Activated CD8-positive, alpha-beta memory T cell treated with anti-CD3 and anti-CD28 coated beads for 4 hours (primary cell): ENCODE measurements at places on chromosomes 7 and 10.

- no peak for DNase-seq
Measured at GRCh38 chr7:1530946-1531262, 402 bp downstream of the MAFK start.

DNA sequence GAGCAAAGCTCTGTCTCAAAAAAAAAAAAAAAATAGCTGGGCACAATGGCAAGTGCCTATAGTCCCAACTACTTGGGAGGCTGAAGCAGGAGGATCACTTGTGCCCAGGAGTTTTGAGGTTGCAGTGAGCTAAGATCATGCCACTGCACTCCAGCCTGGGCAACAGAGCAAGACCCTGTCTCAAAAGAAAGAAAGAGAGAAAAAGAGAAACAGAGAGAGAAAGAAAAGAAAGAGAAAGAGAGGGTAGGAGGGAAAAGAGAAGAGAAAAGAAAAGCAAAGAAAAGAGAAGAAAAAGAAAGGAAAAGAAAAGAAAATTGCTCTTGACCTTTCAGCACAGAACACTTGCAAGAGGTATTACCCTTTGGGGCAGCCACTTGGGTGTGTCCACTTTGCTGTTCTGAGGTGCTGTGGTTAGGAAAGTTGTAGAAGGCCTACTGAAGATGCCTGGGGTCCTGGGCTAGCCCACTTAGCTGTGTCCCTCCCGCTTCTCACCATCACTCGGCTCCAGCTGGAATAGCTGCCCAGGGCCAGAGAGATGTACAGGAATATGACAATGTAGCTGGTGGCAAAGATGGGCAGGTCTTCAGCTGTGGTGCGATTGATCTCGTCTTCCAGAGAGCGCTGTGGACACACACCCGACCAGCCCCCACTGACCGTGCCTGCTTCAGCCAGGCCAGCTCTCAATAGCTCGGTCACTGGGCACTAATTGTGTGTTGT lies 5.6 kb downstream of the NPC1L1 start:
- DNase-seq, result no peak

DNA sequence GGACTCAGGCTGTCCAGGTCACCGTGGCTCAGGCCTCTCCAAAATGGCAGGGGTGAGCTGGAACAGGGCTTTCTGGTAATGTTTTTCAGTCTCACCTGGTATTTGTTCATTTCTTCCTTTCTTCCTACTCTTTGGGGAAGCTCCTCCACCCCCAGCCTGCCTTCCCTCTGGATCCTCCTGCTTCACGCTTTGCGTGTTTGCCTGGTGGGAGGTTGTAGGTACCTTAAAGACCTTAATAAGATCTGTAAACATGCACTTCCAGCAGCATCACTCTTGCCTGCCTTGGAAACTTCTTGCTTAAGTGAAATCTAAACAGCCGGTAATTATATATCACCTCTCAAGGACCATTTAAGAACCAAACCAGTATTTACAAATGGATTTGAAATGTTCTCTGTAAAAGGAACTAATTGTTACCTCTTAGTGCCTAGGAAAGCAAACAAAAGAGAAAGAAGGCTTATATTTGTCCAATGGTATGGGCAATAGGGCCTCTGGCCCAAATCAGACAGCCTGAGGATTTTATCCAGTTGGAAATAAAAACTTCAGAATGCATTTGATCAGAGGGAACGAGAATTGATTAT lies 339.9 kb downstream of the CCSER2 start:
- DNase-seq, result no peak

- DNase-seq, result no peak
Measured at GRCh38 chr10:19906108-19906791, 90.0 kb downstream of the PLXDC2 start.

DNA sequence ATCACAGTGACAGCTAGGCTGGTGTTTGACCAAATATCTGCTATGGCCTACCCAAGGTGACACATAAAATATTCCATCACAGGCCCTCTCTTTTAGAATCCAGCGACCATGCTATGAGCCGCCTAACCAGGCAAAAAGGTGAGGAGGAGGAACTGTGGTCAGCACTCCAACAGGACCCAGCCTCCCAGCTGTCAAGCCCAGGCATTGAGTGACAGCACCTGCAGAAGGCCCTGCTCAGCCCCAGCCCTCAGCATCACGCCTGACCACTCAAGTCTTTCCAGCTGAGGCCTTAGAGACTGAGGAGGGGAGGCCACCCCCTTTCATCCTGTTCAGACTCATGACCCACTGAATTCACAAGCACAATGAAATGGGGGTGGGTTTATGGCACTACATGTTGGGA lies 43.0 kb downstream of the CXCL12 start:
- DNase-seq, result no peak

- no peak for DNase-seq
Measured at GRCh38 chr7:30741289-30741688, 10.6 kb upstream of the INMT start.

GRCh38 chr10:381805-382204 lies 246.6 kb downstream of the ZMYND11 start:
- no peak for DNase-seq

DNA sequence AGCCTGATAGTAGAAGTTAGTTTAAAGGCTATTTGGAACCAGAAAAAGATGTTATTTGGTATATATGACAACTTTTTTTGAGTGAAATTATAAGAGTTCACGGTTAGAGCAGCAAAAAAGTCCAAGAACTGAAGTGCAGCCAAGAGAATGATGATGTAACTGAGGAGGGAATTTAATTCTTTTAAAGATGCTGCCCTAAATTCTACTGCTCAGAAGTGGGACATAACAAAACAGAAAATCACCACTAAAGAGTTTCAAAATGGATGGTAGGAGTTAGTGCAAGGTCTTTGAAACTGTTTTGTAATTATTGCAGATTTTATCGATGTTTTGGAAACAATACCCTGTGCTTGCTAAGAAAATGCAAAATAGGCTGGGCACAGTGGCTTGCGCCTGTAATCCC lies 6.5 kb downstream of the SAMD8 start:
- no peak for DNase-seq
